ENCODE measurements at places on chromosomes 5 and 9.

GRCh38 chr9:69180670-69181069 lies 6.6 kb downstream of the TJP2 start:
- DNase-seq, result peak; percentile 62

GRCh38 chr9:112764344-112764743 lies 13.8 kb downstream of the SNX30 start:
- no peak for DNase-seq

- DNase-seq, result no peak
Observed at GRCh38 chr5:17989036-17989435, 354.8 kb downstream of the TAF11L14 start.

GRCh38 chr5:18496041-18496440 lies 861.8 kb downstream of the TAF11L14 start:
- no peak for DNase-seq

- DNase-seq, result peak; percentile 60
Observed at GRCh38 chr5:56490971-56491468, 257.9 kb upstream of the ANKRD55 start.

GRCh38 chr9:99967457-99967856 lies 61.0 kb downstream of the STX17 start:
- no peak for DNase-seq

GRCh38 chr9:36597412-36598178 lies 24.9 kb downstream of the MELK start:
- no peak for DNase-seq

DNA sequence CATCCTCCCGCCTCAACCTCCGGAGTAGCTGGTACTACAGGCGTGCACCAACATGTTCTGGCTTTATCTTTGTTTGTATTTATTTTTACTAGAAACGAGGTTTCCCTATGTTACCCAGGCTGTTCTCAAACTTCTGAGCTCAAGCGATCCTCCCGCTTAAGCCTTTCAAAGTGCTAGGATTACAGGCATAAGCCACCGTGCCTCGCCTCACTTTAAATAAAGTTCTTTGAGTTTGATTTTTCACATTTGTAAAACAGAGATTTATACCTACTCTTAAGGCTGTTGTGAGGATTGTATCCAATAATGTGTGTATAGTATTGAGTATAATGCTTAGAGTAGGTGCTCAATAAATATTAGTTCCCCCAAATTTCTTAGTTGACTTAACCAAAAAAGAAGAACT lies 75.7 kb downstream of the MEF2C start:
- DNase-seq, result no peak

- no peak for DNase-seq
Observed at GRCh38 chr5:17839848-17840247, 205.6 kb downstream of the TAF11L14 start.

DNA sequence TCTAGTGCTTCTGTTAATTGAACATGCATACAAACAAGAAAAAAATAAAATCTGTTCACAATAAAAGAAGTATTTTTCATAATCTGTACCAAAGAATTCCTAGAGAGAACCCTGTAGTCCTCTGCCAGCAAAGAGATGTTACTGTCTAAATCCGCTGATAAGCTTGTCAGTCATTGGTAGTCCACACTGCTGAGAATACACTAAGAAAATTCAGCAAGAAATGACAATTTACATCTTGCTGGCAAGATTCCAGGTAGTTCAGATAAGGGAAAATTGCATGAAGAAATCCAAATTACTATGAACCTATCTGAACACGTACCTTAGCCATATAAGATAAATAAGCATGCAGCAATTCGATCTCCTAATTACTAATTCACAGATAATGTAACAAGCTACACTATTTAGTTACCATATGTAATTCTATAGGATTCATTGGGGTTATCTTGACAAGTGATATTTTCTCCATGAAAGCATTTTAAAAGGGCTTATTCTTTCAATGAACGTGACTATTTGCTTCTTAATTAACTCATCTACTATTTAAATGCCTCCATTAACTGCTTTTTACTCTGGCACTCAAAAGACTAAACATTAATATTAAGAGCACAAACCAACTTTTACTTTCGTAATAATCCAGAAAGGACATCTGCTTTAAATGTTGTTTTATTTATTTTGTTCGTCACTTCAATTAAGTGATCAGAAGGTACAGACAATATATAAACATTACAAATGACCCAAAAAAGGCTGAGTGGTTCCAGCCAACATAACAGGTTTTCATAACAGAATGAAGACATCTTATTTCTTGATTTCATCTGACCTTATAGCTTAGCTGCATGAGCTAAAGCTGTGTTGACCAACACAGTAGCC lies 9.7 kb downstream of the MPDZ start:
- no peak for DNase-seq

DNA sequence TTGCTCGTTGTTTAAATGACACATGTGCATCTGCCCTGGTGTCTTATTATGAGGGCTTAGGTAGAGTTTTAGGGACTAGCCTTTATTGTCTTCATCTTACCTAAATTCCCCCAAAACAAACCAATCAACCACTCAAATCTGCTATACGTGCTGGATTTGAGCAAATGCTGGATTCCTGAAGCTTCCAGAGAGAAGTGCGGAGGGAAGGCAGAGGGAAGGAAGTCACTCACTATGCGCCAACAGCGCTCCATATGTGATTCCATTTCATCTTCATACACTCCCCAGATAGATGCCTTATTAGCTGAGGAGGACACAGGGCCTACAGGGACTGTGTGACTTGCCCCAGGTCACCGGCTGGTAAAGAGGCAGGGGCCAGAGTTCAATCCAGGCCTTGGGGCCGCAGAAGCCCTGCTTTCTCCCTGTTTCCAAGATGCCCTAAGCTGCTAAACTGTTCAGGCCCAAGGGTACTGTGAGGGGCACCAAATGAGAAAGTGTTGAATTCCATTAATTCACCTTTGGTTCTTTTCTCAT lies 63.5 kb downstream of the OTULIN start:
- no peak for DNase-seq

GRCh38 chr9:16825331-16825725 lies 45.1 kb downstream of the BNC2 start:
- no peak for DNase-seq

DNA sequence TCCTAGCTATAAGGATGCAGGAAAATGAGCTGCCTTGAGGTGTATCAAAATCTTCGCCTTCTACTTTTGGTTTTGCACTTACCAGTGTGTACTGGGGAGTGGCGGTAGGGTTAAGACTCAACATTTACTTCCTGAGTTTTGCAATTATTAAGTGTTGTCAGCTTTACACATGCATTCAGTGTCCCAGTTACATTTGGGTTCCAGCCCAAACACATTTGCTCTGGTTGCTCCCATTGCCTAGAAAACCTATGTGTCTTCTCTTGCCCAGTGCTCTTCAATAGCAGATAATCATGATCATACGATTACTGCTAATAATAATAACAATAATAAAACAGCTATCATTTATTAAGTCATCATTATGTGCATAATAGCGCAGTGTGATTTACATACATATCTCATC lies 241.5 kb upstream of the PAPPA start:
- no peak for DNase-seq

- DNase-seq, result no peak
Observed at GRCh38 chr5:169811680-169812079, 168.6 kb downstream of the INSYN2B start.

- no peak for DNase-seq
Observed at GRCh38 chr5:132372542-132372941, 3.0 kb downstream of the SLC22A5 start.

GRCh38 chr5:149586708-149587318 lies 5.5 kb downstream of the ARHGEF37 start:
- no peak for DNase-seq

DNA sequence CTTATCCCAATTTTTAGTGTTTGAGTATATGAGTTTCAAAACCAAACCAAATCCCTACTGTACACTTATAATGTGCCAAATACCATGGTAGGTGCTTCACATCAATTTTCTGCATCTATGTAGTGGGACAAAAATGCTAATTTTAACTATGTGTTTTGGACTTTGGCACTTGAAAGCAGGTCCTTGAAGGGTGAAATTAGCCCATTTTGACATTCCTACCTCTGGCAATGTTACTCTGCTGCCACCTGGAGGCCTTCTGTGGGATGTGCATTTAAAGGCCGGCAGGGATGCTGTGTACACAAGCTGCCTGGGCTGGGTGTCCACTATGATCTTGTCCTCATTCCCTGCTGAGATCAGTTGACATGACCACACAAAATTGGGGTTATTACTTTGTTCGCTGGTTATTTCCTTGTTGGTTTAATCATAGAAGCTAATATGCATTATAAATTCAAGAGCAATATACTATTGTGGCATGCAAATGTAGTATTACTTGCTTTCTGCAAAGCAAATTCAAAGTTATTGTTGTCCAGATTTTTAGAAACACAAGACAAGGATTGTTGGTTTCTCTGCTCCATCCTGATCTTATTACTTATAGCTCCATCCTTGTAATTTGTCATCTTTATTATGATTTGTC lies 166.8 kb downstream of the ARHGEF28 start:
- DNase-seq, result peak; percentile 78

GRCh38 chr9:116152941-116153764 lies 438 bp upstream of the PAPPA start:
- DNase-seq, result no peak

- no peak for DNase-seq
Observed at GRCh38 chr5:54521856-54522479, 4.4 kb downstream of the SNX18 start.

GRCh38 chr9:5832538-5833529 lies at the start of gene ERMP1:
TSS of gene ERMP1 (minus strand) at chr9:5833117. CDS start at chr9:5833027, 90 bp downstream.
- peak; percentile 96 for DNase-seq

DNA sequence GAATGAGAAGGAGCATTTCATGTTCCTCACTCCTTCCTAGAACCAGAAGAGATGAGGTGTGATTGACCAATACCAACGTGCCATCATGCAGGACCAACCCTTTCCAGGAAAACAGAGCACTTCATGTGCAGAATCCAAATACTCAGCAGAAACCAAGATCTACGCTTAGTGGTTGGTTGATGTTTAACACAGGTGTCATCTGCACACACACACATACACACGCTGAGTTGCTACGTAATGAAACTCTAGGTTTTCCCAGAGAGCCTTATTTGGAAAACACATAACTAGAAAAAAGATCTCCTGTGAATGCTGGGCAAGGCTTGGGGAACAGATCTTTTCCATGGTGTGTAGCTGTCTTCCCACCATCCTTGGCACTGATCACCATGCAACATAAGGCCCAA lies 21.1 kb upstream of the ZNF622 start:
- no peak for DNase-seq

GRCh38 chr5:138565100-138565821 lies 9.9 kb downstream of the HSPA9 start:
- DNase-seq, result no peak

DNA sequence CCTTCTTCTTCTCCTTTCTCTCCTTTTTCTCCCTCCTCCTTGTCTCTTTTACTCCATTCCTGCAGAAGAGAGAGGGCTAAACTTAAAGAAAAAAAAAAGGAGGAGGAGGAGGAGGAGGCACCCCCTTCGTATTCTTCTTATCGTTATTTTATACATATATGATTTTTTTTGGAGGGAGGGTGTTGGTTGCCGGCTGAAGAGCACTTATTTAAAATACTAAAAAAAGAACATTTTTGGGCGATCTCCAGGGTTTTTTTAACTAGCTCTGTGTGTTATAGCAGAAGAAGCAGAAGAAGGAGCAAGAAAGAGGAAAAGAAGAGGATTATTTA lies 381 bp downstream of the NR2F1 start:
- no peak for DNase-seq

GRCh38 chr9:99750526-99750925 lies 71.2 kb upstream of the NR4A3 start:
- no peak for DNase-seq

- DNase-seq, result no peak
Observed at GRCh38 chr9:75451505-75451904, 363.2 kb downstream of the OSTF1 start.

DNA sequence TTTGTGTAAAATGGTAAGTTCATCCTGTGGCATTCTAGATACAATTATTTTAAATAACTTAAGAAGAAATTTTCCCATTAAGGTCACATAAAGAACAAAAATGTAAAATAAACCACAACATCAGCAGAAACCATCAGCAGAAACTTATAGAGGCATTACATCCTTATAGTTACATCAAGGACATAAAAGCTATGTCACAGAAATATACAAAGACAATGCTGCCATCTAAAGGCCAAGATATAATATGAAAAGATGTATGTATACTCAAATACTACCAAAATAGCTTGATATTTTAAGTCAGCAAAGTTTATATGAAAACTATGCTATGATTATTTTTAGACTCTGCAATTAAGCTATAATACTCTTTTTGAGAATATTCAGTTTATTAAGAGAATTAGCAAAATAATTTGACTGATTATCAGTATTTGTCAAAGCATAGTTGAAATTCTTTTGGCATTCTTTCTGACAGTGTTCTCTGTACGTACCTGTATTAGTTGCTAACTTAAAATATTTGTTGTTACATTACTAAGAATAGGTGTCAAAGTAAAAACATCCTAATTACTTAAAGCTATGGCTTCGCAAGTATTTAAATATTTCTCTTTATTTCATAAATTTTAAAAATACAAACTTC lies 36.2 kb downstream of the FBXL17 start:
- DNase-seq, result no peak

GRCh38 chr9:8980496-8981013 lies 1181.0 kb upstream of the DMAC1 start:
- DNase-seq, result no peak

GRCh38 chr9:26882154-26882553 lies 10.4 kb downstream of the CAAP1 start:
- DNase-seq, result no peak

DNA sequence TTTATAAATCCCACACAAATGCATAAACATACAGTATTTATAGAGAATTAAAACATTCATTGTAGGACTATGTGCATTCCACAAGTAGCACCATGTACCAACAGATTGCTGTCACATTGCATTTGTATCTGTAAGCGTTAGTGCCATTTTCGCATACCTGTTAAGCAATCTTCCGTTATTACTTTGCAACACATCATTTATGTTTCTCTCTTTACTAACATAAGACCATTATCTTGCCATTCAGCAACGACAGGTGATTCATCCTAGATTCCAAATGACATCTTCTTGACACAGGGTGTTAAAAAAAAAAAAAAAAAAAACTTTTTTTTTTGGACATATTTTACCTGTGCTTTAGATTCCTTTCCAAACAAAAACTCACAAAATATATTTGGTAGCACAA lies 511.8 kb downstream of the ELAVL2 start:
- no peak for DNase-seq

DNA sequence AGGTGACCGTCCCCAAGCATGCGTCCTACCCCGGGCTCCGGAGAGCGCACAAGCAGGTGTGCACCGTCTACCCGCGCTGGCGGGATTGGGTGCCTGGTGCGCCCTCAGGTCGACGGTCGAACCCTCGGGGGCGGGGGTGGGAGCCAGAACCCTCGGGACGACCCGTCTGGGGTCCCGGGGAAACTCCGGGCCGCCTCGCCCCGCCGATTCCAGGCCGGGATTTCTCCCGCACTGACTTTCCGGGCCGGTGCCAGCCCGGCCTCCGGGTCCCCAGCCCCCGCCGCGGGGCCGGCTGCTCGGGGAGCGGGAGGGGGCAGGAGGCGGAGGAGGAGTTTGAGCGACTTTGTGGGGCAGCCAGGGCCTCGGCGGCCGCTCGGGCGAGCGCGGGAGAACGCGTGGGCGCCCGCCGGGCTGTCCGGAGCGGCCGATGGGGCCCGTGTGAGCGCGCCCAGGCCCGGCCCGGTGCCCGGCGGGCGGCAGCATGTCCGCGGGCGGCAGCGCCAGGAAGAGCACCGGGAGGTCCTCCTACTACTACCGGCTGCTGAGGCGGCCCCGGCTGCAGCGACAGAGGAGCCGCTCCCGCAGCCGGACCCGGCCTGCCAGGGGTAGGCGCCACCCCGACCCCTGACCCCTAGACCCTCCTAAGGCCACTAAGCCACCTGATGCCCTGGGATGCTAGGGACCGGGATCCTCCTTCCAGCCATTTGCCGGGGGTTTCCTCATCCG lies at the start of gene DAB2IP:
TSS of gene DAB2IP (plus strand) at position 340 of the 726 bp plus-strand sequence. CDS start at position 482, 142 bp downstream.
- DNase-seq, result no peak
